ENCODE measurements at places on chromosomes 7 and 10.

DNA sequence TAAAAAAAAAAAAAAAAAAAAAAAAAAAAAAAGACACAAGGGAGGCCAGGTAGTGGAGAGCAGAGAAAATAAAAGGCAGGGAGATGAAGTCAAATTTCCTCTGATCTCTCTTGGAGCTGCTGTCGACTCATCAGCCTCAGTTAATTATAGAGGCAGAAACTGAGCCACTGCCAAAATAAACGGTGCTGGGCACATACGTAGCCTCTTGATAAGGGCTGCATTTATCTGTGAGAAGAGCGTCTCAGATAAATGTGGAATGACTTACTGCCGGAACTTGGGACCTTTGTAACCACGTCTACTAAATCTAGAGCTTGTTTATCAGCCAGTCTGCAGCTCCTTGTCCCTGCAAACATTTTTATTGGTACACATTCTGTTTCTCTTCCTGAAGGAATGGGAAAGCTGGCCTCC is 162.3 kb downstream of the BAMBI start:
- DNase-seq, result peak; percentile 76

- no peak for DNase-seq
Observed at GRCh38 chr10:24958091-24958720, 5.8 kb upstream of the PRTFDC1 start.

DNA sequence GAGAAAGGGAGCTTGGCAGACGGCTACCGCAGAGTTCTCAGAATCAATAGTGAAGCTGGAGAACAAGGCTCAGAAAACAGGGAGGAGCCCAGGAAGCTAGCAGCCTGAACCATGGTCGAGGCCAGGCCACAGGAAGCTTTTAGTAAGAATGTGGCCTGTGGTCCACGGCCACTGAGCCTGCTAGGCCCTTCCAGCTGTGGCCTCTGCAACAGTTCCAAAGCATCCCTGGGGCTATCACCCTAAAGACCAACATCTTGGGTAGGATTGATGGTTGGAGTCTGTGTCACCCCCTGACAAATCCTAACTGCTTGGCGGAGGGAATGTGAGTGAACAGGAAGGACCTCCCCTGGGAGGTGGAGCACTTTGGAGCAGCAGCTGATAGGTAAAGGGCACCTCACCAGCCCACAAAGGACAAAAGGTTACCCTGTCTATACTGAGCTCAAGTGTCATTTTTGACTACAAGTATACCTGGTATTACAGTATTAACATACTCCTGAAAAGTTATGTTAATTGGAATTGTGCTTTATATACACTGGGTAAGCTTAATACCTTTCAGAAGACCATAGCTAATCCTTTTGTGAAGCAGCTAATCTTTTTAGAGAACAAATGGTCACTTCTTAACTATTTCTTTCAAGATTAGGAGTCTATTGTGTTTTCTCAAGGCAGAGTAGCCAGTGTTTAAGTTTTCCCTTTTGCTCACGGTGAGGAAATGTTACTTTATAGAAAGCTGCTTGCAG is 18.7 kb downstream of the PTPRE start:
- no peak for DNase-seq

GRCh38 chr7:31864646-31865045 is 177.6 kb downstream of the PPP1R17 start:
- no peak for DNase-seq

- no peak for DNase-seq
Observed at GRCh38 chr10:7409045-7409731, 1.6 kb downstream of the SFMBT2 start.

GRCh38 chr7:16356301-16356958 is 64.9 kb downstream of the CRPPA start:
- DNase-seq, result no peak
